ENCODE measurements at places on chromosomes 3 and 15.

DNA sequence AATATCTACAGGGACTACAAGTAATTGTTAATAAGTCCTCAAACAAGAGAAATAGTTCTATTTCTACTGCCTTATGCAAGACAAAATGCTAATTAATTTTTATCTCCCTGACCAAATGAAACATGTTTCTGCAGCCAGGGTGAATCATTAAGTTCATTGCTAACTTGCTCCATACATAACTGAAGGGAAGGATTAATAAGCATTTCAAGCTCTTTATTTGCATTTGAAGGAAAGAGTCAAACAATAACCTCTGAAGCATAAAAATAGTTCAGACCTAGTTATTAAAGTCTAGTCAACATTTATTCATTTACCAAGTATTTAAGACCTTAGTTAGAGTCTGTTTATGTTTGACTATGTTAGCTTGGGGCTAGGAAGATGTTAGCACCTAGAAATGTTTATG, 120.0 kb downstream of the ATP1B3 start:
- no peak for DNase-seq

DNA sequence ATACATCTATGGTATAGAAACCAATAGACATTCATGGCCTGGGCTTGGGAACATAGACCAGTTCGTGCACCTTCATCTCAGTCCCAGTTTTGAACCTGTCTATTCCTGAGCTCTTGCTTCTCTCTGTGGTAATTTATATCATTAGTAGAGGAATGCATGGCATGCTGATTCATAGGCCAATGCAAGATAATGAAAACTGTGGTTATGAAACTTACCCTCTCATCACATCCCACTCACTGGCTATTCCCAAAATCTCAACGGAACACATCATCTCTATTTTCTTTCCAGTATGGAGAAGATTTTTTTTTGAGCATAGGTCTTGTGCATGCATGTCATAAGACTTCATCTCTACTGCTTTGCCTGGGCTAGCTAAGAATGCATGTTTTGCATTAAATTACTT, 18.7 kb upstream of the P2RY12 start:
- DNase-seq, result no peak

DNA sequence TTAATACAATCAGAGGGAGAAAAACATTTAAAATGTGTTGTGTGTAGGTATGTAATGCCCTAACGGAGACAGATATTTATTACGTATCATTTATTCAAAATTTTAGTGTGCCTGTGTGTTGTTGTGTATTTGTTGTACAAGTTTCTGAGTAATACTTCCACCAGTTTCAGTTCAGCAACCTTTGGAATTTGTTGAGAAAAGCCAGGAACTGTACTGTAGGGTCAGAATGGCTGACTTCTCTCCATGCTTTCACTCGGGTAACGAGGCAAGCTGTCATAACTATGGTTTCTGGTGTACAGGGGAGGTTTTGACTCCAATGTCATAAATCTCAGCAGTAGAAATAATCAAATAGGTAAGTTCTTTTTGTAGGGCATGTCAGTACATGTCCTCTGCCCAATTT, 23.8 kb upstream of the CNTN6 start:
- no peak for DNase-seq

DNA sequence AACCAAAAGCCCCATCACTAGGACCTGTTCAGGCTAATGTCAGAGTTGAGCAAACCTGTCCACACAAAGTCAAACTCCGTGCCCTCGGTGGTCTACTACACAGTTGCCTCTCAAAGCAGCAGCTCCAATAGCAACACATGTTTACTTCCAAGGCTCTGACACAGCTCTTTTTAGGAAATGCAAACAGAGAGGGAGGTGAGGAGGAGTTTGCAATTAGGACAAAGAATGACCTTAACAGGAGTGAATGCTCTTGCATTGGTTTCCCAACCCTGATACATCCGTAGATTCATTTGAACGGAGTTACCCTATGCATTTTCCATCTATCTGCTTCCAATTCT, 64.8 kb upstream of the GOLGA8B start:
- no peak for DNase-seq

- DNase-seq, result peak; percentile 58
These were observed 885 bp downstream of the CDV3 start for GRCh38 chr3:133574260-133574881.
